T1000 (cell line): ENCODE measurements at places on chromosomes 5 and 9.

- DNase-seq: no peak
Observed at GRCh38 chr5:132458651-132459030, 31.9 kb downstream of the IRF1 start.

DNA sequence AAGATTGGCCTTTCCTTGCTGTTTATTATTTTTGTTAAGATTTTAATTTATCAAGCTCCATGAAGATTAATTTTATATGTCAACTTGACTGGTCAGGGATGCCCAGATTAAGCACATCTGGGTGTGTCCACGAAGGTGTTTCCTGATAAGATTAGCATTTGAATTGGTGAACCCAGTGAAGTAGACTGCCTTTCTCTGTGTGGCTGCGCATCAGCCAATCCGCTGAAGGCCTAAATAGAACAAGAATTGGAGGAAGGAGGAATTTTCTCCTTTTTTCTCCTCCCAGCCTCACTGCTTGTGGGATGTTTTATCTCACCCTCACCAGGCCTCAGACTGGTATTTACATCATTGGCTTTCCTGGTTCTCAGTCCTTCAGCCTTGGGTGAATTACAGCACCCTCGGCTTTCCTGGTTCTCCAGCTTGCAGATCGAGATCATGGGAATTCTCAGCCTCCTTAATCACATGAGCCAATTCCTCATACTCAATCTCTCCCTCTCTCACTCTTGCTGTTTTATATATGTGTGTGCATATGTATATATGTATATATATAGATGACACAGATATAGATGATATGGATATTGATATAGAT lies 135.4 kb upstream of the SPEF2 start:
- DNase-seq: no peak

- no peak for DNase-seq
Observed at GRCh38 chr5:134122530-134122929, 8.0 kb downstream of the TCF7 start.

DNA sequence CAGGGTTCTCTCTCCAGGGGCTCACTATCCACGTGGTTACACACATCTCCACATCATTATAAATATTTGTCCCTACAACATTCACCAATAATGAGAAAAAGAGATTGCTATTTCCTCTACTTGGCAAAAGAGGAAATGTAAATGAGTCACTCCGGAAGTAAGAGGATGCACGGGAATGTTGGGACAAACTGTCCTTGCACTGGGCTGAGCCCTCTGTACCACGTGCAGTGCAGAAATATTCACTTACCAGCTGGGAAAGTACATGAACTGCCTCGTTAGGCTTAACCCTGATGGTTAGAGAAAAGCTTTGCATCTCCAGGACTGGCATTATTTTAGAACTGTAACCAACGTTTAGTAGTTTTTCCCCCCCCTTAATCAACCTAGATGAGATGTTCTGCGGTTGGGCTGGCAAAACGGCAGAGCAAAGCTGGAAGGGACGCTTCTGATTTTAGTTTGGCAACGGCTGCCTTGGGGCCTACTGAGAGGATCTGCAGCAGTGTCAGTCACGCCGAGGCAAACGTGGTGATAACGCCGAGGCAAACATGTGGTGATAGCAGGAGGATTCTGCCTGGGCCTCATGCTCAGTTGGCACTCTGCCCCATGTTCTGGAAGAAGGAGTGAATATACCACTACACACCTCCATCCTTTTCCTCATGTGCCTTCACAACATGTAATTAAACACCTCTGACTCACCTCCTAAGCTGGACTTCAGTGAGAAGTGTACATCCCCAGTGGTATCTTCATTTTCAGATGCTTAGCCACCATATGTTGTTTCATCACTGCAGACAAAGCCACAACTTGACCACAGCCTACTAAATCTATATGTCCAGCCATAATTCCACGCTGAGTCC lies 661.4 kb upstream of the KLF4 start:
- DNase-seq: no peak

- no peak for DNase-seq
Observed at GRCh38 chr5:150481972-150482406, 25.9 kb upstream of the NDST1 start.

DNA sequence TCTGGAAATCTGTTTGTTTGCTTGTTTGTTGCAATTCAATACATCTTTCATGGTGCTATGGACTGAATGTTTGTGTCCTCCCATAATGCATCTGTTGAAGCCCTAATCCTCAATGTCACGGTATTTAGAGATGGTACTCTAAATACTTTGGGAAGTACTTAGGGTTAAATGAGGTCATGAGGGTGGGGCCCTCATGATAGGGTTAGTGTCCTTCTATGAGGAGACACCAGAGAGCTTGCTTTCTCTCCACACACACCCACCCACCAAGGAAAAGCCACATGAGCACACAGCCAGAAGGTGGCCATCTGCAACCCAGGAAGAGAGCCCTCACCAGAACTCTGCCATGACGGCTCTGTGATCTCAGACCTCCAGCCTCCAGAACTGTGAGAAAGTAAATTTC lies 32.7 kb downstream of the DMGDH start:
- no peak for DNase-seq

DNA sequence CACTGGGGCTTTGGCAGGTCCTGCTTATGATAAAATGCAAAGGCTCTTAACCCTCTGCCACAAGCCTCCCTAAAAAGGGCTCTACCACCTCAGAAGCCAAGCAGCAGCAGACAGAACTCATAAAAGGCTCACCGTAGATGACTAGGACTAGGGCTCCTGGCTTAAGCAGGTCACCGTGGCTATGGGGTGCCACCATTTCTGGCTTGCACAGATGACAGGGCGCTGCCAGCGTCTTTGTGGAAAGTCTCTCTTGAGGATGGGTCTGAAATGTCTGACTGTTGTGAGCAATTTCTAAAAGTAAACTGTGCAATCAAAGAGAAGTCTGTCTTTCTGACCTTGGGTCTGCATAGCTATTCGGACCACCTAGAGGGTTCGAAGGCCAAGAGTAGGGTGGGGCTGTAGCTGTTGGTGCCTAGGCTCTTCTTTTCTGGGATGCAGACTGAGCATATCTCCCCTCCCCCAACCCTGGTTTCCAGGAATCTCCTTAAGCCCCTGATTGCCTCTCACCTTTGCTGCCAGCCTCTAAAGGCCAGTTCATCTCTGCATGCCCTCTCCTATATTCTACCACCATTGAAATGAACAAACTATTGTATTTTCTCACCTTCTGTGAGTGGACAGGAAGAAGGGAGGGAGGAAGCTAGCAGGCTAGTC lies 307.4 kb downstream of the ARHGAP26 start:
- DNase-seq: no peak

DNA sequence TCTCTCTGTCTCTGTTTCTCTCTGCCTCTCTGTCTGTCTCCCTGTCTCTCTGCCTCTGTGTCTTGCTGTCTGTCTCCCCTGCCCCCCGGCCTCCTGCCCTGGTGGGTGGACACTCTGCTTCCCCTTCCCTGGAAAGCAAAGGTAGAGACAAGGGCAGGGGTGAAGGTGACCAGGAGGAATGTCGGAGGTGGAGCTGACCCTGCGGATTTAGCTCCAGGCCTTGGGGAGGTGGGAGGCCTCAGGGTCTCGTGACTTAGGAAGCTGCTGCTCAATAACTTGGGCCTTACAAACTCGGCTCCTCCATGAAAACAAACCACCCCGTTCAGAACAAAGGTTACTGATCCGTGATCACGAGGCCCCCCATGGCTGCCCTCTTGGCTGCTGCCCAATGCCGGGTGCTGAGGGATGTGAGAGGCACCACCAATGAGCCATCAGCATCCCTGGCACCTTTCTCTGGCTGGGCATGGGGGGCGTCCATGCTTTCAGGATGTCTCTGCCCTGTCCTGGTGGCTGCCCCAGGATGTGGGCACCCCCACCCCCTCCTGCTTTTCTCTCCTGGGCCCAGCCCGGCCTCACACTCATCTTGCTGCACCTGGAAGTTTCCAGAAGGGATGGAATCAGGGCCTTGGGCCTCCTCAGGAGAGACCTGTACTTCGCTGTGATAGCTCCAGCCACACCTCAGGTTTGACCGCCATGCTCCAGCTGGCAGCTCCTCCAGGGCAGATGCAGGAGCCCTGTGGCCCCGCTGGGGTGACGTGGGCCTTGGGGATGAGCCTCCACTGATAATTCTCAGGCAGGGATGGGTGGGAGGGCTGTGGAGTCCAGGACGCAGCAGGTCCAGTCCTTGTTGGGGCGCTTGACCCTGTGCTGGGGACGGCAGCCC lies 14.8 kb upstream of the SLC6A19 start:
- DNase-seq: no peak

- DNase-seq: peak; percentile 59
Observed at GRCh38 chr9:131762356-131762932, 22.6 kb upstream of the RAPGEF1 start.

DNA sequence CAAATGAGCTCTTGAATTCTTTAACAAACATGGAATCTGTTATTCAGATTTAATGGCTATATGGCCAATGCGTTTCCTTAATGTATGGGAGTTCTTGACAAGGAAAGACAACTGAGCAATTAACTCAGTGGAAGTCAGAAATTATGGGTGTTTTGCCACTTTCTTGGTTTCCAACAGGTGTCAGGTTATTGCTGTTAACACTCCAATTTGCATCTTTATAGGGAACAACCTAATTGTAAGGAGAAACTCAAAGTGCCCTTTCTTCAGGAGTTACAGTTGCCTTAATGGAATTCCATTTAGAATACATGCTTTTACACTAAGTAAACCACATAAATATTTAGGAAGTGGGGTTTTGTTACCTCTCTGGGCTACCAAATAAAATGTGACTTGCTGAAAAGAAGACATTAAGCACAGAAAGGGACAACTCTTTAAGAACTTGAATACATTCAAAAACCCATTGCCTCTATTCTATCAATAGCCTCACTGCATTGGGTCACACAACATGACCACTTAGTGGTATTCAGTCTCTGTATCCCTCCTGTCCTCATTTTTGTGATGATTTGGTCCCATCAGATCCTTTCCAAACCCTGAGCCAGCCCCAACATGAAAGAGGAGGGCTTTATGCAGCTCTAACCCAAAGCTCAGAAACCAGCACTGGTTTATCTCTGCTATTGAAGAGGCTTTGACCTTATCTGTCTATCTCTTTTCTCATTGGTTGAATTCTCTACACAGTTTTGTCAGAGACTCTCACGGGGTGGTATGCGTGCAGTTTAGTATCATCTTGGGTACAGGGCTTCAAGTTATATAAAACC lies 118.7 kb downstream of the EDIL3 start:
- DNase-seq: no peak

DNA sequence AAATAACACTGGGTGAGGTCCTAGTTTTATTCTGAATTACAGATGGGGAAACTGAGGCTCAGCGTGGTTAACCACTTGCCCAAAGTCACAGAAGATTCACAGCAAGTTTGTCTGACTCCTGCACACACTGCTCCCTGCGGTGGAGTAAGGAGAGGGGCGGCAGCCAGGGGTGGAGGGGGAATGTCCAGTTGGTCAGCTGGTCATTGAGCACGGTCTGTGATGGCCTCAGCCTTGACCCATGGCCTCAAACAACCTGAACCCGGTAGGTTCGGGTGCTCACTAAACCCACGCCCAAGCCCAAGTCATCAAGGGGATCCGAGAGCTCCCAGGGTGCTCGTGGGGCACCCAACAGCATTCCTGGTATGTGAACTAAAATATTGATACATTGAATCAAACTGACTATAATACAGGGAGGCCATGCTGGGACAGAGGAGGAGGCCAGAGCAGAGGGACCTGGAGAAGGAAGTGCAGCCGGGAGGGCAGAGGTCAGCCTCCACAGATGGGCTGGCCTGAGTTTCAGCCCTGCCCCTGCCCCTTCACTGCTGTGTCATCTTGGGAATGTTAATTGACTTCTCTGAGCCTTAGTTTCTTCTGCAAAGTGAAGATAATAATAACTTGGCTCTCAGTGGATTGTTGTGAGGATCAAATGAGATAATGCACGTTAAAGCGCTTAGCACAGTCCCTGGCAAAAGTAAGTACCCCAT lies 3.6 kb upstream of the IL17B start:
- DNase-seq: no peak

DNA sequence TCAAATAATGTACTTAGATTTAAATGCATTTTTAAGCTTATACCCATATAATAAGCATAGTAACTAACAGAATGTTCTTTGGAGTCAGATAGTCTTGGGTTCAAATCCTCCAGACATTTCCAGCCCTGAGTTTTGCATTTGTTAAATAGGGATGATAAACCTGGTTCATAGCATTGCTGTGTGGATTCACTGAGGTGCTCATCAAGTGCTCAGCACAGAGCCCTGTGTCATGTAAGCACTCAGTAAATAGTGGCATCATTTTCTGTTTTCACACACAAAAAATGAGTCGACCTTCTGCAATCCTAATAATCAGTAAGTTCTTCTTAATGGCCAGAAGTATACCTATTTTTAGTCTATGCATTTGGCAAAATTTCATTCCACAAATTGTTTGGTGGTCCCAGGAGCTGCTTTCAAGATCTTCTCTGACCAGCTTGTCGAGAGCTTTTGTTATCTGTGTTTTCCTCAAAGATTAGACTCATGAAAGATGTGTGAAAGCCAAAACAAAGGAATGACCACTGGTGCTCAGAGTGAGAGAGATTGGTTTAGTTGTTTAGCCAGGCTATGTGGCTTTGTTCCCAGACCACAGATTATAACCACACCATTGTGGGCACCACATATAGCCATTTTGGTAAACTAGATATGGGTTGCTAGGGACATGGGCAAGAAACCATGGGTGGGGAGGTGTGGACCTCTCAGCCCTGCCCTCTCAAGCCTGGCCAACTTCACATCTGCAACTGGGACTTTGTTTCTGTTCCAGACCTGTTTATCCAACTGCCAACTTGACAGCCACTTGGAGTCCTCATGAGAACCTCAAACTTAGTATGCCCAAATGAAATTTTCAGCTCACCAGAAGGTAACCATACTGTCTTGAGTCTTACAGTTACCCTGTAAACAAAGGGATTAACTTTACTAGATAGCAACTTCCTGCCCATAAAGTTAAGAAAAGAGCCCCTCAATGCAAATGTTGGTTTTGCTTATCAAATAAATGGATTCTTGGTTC lies 45.0 kb downstream of the DOCK8 start:
- DNase-seq: no peak

DNA sequence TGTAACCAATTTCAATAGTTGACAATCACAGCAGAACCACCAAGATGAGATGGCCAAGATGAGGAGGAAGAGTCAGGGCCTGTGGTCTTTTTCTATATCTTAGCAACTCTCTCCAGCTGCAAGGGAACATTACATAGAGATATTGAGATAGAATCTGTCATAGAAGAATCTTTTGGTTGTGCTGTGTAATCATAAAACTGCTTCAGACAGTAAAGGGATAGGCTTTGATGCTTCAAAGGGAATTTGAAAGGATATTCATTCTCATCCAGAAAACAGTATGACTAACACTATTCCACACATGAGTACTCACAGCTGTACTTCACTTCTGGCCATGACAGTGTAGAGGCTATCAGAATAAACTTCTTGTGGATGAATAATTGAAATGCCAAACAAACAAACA lies 145.9 kb downstream of the YIPF5 start:
- DNase-seq: no peak
